ENCODE measurements at places on chromosomes 4 and X. TPM values are rescaled to one million over a fixed set of nuclear protein-coding genes. Genes with fewer than 3 reads are reported as not detected.

- no peak for DNase-seq
Observed at GRCh38 chr4:135538698-135539097, 1337.1 kb upstream of the PABPC4L start.

- peak; percentile 3 for DNase-seq
Observed at GRCh38 chrX:115393271-115393670, 103.8 kb downstream of the LUZP4 start.

DNA sequence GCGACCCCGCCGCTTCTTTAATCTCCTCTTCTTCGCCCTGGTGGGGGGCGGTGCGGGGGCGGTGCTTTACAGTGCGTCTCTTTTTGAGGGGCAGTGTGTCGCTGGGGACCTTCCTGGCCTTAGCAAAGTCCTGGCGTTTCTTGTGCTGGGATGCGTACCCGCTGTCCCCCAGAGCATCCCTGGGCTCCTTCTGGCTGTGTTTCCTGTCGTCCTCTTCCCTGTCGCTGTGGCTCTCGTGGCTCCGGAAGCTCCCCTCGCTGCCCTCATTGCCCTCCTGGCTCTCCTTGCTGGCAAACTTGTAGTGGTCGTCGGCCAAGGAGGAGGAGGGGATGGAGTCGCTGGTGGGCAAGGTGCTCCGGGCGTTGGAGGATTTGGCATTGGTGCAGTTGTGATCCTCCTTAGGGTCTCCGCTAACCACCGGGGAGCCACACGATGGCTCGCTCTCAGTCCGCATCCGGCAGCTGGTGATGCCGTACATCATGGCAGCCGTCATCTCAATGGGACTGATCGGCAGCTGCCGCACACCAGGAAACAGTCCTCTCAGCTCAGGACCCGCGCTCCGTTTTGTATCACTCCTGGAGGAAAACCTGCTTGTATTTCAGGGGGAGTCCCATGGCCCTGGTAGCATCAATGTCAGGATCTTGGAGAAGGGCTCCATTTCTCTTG lies 30.4 kb upstream of the TMSB15A start:
- no peak for DNase-seq

Gene BEX5
- total RNA-seq = not detected

DNA sequence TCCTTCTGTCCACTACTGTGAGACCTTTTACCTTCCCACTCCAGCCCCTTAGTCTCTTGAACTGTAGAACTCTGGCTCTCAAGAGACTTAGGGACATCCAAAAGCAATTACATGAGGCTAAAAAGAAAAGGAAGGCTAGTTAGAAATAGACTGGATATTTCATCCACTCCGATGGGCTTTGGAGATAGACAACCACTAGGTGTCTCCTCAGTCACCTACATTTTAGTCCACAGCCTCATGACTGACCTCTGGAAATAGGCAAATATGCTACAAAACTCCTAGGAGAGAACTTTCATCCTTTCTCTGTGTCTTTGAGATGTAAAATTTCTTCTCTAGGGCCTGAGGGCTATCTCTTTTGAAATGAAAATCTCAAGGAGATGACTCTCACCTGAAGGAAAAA lies 45.1 kb upstream of the LAMP2 start:
- DNase-seq = peak; percentile 48

DNA sequence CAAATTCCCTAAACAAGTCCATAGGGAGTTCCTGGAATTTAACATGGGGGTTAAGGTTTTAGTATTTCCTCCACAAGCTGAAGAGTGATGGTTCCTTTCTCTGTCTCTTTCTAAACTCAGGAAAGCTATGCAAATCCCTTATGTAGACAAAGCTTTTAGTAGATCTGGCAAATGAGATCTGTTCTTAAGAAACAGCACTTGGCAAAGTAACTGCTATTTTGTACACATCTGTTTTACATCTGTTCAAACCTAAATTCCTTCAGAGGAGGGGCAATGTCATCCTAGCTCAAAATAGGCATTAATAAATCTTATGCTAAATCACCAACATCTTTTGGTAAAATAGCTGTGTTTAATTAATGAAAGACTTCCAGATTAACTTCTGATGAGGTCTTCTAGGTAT lies 137.8 kb upstream of the TBC1D9 start:
- DNase-seq = no peak

- no peak for DNase-seq
Observed at GRCh38 chr4:121783210-121783609, 17.9 kb upstream of the EXOSC9 start.

GRCh38 chrX:100658941-100659381 lies 15.0 kb downstream of the SRPX2 start:
- DNase-seq = no peak

Gene TMLHE
- total RNA-seq = 11.5 TPM

Gene RNF212
- not detected for total RNA-seq

GRCh38 chr4:37008199-37008598 lies 236.3 kb upstream of the NWD2 start:
- peak; percentile 89 for DNase-seq

GRCh38 chrX:53320543-53321229 lies 39.3 kb upstream of the IQSEC2 start:
- no peak for DNase-seq

Gene BTK
- total RNA-seq = not detected

DNA sequence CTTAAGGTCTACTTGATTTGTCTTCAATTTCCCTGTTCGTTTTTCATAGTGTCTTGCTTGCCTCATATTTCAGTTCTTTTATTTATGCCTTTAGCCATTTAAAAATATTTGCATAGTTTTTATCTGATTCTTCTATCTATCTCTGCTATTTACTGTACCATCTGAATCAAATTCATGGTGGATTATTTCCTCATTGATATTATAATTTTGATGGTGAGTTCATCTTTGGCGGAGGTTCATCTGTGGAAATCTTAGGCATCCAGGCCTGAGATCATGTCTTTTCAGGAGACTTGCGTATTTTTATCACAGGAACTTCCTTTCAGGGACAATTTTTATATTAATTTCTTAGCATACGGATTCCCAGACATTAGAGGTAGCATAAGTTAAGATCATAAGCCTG lies 275.2 kb downstream of the STPG2 start:
- no peak for DNase-seq

DNA sequence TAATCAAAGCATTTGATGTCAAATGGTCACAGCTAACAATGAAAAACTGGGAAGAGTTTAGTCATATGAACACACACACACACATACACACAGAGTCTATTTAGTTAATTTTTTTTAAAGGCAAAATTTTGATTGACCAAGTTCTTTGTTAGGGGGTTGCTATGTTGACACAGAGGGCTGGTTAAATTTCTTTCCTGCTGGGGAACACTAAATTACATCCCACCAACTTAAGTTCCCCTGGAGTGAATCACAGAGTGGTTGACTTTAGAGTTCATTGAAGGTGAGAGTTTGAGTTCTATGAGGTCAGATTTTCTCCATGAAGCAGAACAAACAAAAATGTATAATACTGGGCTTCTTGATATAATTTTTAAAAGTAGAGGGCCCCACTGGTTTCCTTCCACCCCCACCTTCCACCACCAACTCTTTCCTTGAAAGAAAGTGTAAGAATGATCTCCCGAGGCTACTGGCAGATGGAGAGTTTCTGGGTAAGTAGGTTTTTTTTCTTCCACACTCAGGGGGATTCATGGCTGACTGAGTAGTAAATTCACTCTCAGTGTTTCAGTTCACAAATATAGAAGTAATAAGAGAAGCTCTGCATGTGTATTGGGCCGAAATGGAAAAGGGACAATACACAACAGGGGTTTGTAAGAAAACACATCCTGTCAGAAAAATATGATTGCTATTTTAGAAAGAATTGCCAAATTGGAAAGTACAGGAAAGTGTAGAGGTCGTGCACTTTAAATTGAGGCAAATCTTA lies 917.0 kb upstream of the LCORL start:
- no peak for DNase-seq

GRCh38 chr4:158930639-158930972 lies 161.8 kb downstream of the FNIP2 start:
- no peak for DNase-seq

GRCh38 chrX:96576368-96576767 lies 108.3 kb upstream of the DIAPH2 start:
- DNase-seq = no peak

GRCh38 chr4:10891866-10892265 lies 207.3 kb upstream of the CLNK start:
- DNase-seq = no peak

Gene PROM1
- total RNA-seq = 61.7 TPM

Gene PRRG3
- not detected for total RNA-seq

All from HT-29 (cell line).